ENCODE measurements at places on chromosomes 2 and 18.

- DNase-seq, result no peak
These were observed 92.2 kb downstream of the ALPK2 start for GRCh38 chr18:58536534-58537271.

GRCh38 chr2:109380502-109381326, 233.1 kb downstream of the SEPTIN10 start:
- DNase-seq, result no peak

DNA sequence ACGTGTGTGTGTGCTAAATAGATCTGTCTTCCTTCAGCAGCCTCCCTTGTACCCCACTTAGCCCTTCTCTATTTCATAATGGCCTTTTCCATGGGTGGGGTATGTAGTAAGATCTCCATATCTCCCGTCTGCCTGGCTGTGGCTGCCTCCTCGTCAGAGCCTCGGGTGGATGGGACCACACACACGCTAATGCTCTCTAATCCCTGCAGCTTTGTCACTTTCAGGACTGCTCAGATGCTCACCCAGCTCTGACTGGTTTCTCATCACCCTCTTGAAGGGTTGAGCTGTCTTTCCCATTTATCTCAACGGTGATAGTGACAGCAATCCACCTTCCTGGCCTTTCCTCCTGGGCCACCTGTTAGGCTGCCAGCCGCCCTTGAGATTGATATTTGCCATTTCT, 95.3 kb downstream of the DCC start:
- no peak for DNase-seq

DNA sequence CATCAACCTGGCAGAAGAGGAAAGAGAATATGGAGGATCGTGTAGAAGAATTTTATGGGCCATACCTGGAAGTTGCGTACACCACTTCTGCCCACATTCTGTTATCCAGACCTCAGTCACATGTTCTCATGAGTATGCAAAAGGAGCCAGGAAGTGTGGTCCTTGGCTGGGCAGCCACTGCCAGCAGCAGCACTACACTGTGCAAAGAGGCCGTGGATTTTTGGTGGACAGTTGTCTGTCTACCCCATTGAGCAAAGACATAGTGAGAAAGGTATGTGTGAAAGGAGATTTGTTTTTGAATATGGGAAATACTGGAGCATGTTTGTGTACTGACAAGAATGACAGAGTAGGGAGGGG, 68.1 kb downstream of the SDC1 start:
- DNase-seq, result no peak

- no peak for DNase-seq
These were observed 95.7 kb downstream of the ZNF385B start for GRCh38 chr2:179765666-179766065.

DNA sequence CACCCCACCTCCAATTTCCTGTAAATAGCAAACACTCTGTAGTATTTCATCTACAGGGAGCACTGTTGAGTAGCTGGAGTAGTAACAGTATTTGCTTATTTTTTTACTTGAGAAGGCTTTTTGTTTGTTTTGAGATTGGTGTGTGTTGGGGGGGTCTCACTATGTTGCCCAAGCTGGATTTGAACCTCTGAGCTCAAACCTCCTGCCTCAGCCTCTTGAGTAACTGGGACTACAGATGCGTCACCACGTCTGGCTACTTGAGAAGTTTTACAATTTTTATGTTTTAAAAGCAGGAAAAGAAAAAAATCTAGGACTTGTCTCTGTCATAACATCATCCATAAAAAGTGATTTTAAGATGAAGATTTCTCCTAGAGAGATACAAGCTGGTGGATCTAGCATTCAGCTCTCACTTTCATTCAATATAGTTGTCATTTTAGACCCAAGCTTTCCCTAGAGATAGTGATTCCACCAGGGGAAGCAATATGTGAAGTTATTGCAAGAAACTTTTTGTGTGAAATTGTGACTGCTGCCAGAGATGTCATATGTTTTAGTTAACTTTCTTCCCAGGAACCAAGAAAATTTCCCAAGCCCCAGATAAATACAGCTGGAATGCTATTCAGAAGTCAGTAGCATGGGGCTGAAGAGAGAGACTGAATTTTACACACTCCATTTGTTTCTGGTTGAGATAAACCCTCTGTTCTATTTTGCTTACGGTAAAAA, 60.2 kb upstream of the MAP4K3 start:
- no peak for DNase-seq

- no peak for DNase-seq
These were observed 2.1 kb downstream of the TRIB2 start for GRCh38 chr2:12718711-12719399.

DNA sequence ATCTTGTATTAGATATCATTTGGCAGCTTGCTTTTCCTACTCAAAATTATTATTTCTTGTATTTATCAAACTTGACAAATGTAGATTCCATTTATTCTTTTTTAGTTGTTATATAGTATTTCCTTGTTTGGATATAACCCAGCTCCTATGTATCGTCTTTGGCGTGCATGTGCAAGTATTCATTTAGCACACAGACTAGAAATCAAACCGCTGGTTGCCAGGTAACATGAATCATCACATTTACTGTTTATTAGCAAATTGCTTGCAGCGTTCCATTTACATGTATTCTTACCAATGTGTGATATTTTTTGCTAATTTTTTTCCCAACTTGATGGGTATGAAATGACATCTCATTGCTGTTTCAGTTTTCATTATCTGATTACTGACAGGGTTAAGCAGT, 2089.7 kb upstream of the CELF4 start:
- no peak for DNase-seq

Data from natural killer cell treated with Interleukin-12 subunit alpha and Interleukin-12 subunit beta and Interleukin-15 and Interleukin-18, amount 100 ng/mL, for 72 hours (primary cell).